ENCODE measurements at places on chromosomes 2 and 18. TPM values are rescaled to one million over a fixed set of nuclear protein-coding genes. Genes with fewer than 3 reads are reported as not detected.

DNA sequence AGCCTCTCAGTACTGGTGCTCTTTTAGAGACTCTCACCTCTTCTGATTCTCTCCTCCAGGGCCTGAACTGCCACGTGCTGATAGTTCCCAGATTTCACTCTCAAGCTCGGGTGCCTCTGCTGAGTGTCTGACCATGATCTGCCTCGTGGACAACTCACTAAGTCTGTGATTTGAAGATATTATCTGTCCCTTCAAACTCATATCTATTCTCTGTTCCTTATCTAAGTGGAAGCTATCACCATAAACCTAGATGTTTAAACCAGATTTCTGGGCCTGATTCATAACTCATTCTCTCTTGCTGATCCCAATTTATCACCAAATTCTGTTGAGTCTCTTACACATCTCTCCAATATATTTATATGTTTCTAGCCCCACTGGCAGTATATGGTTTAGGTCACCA lies 29.9 kb upstream of the KIDINS220 start:
- DNase-seq = no peak

DNA sequence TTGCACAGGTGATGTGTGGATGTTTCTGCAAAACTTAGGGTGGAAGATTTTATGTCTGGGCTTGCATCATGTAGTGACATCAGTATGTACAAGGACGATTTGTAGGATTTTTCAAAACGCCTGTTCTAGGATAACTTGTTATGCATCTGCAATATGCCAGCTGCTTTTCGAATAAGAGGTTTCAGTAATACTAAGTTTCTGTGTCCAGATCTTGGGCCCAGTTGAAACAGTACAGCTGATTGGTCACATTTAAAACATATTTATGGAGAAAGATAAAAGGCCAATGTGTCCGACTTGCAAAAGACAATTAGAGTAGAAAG lies 1.2 kb downstream of the PTPN4 start:
- DNase-seq = no peak

DNA sequence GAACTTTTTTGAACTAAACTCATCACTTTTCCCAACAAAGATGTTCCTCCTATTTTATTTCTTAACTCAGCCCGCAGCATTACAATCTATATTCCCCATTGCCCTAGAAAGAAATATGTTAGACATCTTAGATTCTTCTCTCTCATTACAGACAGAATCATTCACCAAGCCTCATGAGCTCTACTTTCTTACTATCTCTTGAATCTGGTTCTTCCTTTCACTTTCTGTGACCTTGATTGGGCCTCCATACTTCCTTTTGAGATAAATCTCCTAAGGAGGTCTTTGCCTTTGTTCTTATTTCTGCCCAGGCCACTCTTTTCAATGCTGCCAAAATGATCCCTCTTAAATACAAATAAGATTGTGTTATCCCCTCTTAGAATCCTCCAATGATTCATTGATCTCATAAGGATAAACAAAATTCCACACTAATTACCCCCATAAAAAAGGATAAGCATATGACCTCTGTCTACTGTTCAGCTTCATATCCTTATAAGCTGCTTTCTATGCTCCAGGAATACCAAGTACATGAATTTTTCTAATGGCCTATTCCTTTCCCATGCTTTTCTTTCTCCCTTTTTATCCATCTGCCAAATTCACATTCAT lies 400.0 kb downstream of the ARHGAP15 start:
- DNase-seq = no peak

GRCh38 chr2:239756790-239757760 lies 268.1 kb downstream of the NDUFA10 start:
- DNase-seq = no peak

DNA sequence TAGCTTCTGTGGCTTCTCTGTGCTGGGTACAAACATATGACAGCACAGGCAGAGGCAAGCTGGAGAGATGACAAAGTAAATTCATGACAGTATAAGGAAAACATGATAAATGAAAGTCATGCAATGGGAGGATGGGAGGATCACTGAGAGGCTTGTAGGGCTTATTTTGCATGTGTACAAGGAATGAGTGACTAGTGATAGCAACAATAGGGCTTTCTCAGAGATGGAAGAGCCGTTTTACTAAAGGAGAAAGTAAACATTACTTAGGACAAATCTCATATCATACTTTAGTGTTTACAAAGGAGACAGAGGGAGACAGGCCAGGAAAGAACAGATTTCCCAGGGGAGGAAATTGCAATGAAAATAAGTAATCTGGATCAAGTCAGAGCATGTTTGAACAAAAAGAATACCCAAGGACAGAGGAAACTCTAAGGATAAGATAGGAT lies 82.5 kb upstream of the RBMS1 start:
- DNase-seq = no peak

The LONRF2 gene
- total RNA-seq = 0.33 TPM

Data from WTC11 (cell line).